CD4-positive, alpha-beta T cell treated with Interleukin-1 beta for 1 hour (primary cell): ENCODE measurements at places on chromosomes 13 and 19.

DNA sequence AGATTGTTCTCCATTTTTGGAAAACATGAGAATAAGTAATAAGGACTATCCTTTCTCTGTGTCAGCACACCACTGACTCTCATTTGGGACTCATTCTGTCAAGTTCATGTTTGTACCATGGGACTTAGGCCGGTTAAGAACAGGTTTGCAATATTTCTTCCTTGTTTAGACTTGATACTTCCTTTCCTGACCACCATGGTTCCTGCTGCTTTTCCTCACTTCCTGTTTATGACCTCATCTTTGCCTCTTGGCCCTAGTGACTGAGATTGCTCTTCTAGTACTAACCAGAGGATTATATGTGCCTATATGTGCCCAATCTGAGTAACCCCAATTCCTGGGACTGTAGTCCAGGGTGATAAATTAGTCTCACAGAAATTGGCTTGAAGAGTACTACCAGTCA, 32.5 kb upstream of the NDFIP2 start:
- no peak for DNase-seq

DNA sequence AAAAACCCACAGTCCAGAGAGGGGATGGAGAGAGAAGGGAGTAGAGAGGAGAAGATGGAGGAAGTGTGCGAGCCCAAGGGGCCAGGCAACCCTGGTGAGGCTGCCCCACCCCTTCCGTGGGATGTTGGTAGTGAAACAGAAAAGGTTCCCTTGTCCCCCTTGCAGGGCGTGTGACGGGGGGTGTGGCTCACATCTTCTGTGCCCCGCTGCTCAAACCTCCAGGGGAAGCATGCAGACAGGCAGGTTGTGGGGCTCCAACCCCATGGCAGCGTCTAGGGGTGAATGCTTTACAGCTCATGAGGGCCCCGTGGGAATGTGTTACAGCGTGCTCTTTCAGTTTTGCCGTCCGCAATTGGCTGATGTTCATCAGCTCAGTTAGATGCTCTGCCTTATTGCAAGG, 14.7 kb upstream of the EVI5L start:
- no peak for DNase-seq

GRCh38 chr13:59510386-59510785, 653.3 kb downstream of the DIAPH3 start:
- no peak for DNase-seq

DNA sequence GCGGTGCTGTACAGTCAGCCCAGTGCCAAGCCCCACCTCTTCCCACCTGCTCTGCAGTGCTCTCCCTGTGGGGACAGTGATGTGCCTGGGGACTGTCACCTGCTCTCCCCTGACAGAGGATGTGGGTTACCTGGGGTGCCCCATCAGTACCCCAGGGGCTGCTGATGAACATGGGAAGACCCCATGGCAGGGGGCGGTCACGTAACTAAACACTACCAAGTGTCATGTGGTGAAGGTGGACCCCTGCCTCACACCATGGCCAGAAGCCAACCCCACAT, 12.7 kb downstream of the KDM4B start:
- no peak for DNase-seq

GRCh38 chr19:7099597-7099921, 30.1 kb downstream of the ZNF557 start:
- DNase-seq = no peak

DNA sequence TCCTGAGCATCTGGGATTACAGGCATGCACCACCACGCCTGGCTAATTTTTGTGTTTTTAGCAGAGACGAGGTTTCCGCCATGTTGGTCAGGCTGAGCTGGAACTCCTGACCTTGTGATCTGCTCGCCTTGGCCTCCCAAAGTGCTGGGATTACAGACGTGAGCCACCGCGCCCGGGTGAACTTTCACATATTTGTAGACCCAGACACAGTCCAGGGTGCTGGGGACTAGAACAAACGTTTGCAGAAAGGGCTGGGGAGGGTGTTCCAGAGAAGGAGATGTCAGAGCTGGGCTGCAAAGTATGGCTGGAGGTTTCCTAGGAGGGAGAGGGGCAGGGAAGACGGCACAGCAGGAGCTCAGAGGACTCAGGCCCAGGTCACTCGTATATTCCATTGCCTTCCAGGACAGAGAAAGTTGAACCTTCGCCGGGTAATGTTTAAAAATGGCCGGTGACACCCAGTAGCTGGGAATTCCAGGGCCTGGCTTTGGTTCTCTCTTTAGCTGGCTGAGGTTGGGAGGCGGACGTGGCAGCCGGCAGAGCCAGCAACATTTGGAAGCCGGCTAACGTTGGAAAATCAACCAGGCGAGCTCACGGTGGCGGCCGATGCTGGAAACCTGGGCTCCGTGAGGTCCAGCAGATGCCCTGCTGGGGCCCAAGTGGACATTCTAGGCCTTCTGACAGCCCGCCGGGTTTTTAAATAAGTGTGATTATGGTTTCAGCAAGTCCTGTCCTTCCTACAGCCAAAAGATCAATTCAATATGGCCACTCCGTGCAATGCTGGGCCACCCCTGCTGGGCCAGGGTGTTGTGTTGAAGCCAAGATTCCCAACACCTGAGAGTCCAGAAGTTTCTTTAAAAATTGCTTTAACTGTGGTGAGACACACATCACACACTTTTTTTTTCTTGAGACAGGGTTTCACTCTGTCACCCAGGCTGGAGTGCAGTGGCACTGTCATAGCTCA, 41.5 kb downstream of the NFIC start:
- no peak for DNase-seq

- DNase-seq = no peak
These were observed 8.2 kb upstream of the UBAC2 start for GRCh38 chr13:99192480-99192879.

GRCh38 chr13:111337206-111337605, 16.8 kb downstream of the TEX29 start:
- DNase-seq = no peak

GRCh38 chr13:54592201-54592600, 1563.6 kb downstream of the OLFM4 start:
- no peak for DNase-seq

DNA sequence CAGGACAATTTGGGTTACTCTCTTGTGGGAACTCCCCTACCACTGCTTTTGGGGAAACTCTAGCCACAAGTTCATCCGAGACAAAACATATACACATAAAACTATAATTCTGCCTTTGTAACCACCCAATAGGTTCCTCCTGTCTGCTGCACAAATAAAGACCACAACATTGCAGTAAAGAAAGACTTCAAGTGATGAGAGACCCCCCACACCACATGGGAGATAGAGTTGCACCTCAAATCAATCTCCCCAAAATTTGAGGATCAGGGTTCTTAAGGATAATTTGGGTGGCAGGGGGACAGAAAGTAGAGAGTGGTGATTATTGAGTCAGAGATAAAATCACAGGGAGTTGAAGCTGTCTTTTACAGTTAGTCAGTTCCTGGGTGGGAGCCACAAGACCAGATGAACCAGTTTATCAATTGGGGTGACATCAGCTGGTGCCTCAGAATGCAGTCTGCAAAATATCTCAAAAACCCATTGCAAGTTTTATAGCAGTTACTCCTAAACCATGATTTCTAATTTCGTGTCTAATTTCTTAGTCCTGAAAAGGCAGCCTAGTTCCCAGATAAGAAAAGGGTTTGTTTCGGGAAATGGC, 1348.5 kb downstream of the PCDH9 start:
- DNase-seq = no peak

DNA sequence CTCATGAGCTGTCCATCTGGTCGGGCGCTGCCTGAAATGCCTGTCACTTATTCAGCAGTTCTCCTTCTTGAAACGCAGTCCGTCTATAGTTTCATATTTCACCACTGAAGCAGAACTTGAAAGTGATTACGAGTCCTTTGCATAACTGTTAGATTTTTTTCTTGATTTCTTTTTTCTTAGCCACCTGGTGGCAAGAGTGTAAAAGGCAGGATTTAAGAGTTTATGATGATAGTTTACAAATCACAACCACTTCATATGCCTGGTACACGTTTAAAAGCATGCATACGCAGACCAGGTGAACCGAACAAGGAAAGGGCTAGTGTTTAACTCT, 45.8 kb downstream of the GGACT start:
- DNase-seq = no peak

DNA sequence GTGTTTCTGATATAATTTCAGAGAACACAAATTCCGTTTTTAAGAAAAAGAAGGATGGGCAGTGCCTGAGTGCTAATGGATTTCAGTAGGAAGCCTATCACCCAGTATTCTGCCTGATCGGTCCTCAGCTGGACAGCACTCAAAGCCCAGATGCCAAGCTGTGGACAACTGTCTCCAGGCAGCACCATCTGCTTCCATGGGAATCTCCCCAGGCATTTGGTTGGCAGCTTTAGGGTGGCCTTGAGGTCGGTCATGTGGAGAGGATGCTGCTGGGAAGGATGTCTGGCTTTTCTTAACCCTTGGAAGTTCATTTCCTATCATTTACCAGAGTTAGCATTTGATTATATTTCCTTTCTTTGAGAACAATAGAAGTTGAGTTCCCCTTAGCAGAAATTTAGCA, 311.7 kb downstream of the TBC1D4 start:
- no peak for DNase-seq

DNA sequence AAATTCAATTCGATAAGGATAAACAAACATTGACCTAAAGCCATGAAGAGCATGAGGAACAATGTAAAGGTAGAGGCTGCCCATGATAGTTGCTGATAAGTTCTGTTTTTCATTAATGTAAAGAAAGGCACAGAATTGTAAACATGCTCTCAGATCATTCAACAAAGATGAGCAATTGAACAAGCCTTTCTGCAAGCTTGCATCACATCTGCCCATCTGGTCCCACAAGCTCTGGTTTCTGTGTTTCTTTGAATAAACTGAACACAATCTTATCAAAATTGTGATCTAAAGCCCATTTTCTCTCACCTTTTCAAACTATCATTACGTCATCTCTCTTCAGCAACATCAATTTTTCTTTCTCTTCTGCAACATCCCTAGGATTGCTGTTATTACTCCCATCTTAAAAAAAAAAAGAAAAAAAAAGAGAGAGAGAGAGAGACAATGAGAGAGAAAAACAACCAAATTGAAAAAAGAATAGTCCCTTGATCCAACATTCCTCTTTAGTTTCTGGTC, 487.2 kb upstream of the GPC6 start:
- DNase-seq = no peak

- peak; percentile 49 for DNase-seq
These were observed at the start of gene LYL1 for GRCh38 chr19:13102666-13103580. LYL1 (minus strand) TSS chr19:13102858; CDS start chr19:13101171, 1,687 bp downstream.

GRCh38 chr19:19653597-19654147, 9.8 kb downstream of the ATP13A1 start:
- no peak for DNase-seq

DNA sequence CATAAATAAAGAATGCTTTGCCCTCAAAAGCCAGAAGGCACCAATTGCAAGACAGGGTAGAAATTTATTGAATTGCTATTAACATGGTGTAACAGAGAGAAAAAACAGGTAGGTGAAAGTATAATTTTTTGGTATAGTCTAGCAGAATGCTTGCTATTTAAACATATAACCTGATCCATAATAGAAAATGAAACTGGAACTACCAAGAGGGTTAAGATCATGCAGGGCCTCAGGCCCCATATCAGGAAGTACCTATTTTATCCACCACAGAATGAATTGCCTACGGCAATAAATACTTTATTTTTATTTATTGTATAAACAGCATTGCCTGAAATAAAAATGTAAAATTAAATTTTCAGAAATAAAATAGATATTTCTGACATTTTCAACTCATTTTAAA, 159.5 kb downstream of the PRR20E start:
- DNase-seq = no peak

DNA sequence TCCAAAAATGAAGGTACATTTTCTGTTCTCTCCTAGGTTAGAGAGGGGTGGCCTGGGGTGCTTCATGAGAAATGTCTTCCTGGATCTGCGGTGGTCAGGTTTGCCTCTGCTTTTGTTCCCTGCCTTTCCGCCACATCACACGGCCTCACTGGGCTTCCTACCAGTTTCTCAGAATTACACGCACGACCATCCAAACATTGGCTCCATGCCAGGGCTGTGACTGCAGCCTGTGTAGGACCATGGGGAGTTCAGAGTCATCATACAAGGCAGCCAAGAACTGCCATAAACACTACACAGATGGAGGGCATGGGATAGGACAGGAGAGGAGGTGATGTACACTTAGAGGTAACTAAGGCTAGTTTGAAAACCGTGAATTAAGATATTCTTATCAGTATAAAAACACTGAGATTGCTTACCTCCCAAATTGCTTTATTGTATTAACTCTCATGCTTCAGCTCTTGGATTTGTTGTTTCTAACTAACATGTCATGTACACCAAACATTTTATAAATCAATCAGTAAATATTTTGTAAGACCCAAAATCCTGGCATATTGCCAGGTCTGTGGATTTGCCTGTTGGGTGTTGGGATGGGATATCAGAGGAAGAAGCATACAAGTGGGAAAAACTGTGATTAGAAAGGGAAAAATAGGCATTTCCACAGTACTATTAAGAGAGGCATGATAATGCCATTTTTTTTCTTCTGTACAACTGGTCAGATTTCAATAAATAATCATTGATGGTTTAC, 45.2 kb downstream of the CDADC1 start:
- DNase-seq = no peak

GRCh38 chr19:47274891-47275761, 441 bp downstream of the INAFM1 start:
- DNase-seq = no peak

DNA sequence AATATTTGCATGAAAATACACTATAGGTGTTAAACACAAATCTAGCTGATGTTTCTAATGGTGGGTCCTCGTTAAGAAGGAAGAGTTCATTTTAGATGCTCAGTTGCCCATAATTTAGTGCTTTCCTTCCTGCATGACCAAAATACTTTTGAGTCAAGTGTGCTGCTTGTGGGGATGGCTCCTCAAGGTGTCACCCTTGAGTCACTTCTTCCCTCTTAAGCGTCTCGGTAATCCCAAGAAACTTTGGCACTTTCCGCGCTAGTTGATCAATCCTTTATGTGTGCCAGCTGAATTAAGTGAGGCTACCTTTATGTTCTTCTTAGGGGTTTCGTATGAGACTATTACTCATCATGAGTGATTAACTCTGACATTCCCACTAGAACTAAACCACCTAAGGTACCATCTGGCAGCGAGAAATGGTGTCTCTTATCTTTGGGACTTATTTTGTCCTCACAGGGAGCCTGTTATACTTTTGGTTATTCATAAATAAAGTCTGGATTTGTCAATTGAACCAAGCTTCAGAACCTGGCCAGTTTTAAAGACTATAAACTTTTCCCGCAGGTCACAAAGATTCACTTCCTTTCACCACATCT, 106.8 kb downstream of the NHLRC3 start:
- peak; percentile 2 for DNase-seq

GRCh38 chr19:6125571-6125989, 9.9 kb upstream of the ACSBG2 start:
- peak; percentile 73 for DNase-seq

- no peak for DNase-seq
These were observed 121.6 kb downstream of the CYSLTR2 start for GRCh38 chr13:48775285-48775684.

- DNase-seq = no peak
These were observed 17.5 kb downstream of the LATS2 start for GRCh38 chr13:21043898-21044297.

DNA sequence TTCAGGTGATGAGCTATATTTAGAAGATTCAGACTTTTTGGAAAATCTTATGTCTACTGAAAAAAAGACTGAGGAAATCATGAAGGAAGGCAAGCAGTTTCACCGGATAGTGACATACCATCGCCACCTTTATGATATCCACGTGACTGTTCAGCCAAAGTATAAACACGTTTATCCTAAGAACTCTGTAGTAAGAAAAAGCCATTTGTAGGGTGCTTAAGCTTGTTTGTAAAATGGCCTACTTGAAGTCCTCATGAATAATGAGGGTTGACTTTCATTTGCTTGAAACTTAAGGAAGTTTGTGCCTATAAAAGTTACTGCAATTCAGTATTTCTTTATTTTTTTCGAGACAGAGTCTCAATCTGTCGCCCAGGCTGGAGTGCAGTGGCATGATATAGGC, 7.8 kb upstream of the TDRD12 start:
- no peak for DNase-seq

GRCh38 chr13:89843621-89844020, 1503.9 kb upstream of the MIR17HG start:
- DNase-seq = no peak
